ENCODE measurements at places on chromosomes 6 and 20.

DNA sequence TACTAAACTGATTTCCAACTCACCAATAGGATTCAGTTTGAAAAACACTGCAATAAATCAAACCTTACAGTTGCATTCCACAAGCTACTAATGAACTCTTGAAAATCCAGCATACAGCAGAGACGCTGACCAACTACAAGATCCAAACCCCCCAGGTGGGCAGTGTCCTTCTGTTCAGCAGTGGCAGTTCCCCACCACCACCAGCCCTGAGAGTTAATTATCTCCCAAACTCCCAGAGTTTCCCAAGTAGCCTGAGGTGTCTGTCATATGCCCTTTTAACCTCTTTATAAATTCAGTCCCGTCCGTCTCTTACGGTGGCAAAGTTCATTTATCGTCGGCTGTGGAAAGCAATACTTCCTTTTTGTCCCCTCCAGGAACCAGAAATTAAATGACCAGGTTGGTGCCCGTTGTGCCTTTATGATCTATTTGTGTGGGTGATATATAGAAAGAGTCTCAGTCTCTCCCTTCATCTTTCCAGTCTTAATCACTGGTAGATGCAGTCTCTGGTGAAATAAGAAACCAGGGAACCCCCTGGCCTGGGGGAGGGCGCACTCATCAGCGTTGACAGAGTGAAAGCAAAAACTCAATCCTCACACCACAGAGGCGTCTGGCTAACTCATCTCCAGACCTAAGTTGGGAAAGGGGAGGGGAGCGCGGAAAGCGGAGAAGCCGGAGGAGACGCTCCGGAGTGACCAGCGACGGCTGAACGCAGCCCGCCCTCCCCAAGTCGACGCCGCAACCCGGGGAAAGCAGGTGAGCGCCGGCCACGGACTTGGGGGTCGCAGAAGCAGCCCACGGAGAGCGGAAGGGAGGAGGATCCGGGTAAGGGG lies 717 bp downstream of the MRPL14 start:
- DNase-seq: peak; percentile 59

DNA sequence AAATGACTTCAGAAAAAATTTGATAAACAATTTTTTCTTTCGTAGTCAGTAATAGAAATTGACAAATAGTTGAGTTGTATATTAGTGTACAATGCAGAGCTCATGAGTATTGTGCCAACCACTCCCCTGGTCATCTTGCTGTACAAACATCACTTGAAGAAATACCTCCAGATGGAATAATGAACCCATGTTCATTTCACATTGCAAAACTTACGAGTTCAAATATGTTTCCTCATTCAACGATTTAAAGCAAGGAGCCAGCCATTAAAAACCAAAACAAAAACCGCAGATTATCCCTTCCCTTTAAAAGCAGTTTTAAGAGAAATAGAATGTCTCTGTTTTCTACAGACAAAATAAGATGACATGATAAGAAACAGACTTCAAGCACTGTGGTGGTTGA lies 62.5 kb downstream of the RALGAPA2 start:
- no peak for DNase-seq

GRCh38 chr20:62677678-62678077 lies 31.0 kb upstream of the NTSR1 start:
- no peak for DNase-seq

- no peak for DNase-seq
These were observed 986.2 kb upstream of the CITED2 start for GRCh38 chr6:140360651-140361050.

DNA sequence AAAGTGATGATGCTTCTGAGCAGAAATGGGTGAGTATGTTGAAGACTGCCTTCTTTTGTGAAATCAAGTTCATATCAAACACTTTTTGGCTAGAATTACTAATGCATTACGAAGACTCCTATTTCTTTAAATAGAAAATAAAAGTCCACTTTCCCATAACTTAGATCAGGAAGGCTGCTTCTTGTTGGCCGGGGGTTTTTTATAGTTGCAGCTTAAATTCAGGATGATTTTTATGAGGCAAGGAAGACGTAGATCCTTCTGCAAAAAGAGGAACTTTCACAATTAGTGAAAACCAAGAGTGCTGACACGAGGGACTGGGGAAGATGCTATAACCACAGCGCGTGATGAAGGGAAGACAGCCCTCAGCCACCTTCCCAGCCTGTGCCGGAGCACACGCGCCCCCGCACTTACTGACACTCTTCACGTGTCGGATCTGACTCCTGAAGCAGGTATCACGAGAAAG lies 206.1 kb upstream of the PRDM1 start:
- DNase-seq: no peak

DNA sequence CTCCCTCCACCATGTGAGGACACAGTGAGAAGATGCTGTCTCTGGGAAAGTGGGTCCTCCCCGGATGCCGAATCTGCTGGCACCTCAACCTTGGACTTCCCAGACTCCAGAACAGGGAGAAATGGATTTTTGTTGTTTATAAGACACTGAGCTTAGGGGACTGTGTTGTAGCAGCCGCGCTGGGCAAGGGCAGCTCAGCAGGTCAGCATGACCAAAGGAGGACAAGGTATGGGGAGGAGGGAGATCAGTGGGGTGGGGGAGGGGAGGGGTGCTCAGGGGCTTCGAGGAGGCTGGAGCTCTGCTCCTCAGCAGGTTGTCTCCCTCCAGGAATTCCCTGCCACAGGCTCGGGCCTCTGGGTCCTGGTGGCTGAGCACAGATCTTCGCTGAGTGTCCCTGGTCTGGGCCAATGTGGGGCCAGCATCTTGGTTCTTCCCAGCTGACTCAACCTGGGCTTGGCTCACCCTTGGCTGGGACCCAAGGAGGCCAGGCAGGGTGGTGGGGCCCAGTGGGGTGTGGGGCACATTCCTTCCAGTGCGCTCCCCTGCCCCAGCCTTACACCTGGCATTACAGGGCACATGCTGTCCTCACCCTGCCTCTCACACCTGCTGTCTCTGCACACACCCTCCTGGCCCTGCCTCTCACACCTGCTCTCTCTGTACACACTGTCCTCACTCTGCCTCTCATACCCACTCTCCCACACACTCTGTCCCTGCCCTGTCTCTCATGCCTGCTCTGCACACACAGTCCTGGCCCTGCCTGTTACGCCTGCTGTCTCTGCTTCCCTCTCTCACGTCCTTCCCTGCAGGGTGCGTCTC lies 107.3 kb downstream of the SYCP2 start:
- DNase-seq: no peak

DNA sequence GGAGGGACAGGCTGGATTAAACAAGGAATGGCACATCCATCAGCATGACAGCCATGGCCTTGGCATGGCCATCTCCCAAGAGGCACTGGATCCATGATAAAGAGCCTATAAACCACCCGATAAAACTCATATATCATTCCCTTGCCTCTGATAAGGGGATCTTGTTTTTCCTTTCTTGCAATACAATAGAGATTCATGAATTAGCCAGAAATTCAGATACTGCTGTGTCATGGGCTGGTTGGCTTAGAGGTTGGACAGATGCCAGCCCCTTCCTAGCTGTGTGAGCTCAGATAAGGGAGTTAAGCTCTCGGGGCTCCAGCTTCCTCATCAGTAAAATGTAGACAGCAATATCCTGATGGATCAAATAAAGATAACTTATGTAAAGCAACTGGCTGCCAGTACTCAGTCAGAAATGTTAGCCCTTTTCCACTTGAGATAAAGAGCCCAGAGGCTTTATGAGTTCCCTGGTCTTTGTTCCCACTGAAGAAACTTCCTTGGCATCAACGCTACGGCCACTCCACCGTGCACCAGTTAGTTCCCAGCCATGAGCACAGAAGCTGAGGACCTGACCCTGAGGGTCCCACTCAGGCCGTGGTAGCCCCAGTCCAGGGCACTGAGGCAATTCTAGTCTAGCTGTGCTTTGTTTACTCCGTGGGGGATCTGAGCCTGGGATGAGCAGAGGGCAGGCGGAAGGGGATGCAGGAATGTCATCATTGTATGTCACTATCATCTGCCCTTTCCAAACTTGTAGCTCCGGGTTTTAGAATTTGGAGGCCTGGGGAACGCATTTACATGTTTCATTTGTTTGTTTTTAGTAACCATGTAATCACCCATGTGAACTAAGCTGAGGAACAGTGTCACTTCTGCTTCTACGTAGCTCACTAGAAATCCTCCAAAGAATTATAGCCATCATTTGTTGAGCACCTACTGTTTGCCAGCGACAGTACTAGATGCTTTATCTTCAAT lies 67.2 kb upstream of the TBC1D7 start:
- peak; percentile 56 for DNase-seq
